ENCODE measurements at places on chromosomes 4 and X.

DNA sequence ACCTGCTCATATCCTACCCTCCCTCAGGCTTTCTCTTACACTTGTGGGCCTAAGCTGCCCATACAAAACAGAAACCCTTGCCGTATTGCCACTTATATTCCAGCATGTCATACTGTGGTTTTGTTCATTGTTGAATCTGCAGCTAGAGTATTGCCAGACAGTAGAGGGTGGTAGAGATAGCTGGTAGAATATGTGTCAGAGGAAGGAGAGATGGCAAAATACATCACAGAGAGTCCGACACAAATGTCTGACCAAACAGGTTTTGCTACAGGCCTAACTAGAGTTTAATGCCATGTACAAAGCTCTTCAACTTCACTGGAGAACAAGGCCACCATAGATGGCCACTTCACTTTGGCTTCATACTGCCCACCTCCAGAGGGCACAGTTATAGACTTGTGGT, 160.1 kb downstream of the EFHC2 start:
- DNase-seq: no peak

GRCh38 chr4:37760840-37761239, 65.6 kb upstream of the PGM2 start:
- DNase-seq: no peak

- DNase-seq: no peak
Measured at GRCh38 chrX:20521222-20521621, 254.5 kb upstream of the RPS6KA3 start.

DNA sequence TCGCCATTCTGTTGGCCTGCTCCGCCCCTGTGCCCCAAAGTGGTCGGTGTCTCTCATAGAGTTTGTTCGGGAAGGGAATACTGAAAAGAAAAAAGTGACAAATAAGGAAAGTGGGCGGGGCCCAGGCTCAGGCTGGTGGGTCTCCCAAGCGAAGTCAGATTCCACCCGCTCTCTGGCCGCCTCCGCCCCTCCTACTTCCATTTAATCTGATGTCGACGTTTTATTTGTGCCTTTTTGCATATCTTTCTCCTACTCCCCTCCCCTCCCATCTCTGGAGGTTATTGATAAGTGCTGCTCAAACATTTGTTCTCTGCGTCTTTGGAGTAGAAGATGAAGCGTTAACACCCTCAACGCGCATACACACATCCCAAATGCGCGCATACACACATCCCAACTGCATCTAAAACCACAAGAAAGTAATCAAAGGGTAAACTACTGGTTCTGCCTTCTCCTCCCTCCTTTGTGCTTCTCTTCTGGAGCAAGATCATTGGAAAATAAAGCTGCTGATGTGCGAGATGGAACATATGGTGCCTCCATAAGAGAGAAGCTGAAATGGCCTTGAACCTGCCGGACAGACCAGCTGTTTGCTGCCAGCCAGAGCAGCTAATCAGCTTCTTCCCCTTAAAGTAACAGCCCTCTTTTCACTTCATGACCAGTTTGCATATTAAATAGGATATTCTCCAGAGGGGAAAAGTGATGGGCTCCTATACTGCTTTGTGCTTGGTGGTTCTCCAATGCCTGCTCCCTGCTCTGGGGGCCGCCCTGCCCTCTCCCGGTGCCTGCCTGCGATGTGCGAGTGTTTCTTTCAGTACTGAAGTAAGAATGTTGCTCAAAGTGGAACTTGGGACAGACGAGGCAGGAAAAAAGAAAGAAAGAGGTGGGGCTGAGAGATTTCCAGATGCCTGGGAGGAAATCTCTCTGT, 3.1 kb downstream of the MAMLD1 start:
- peak; percentile 70 for DNase-seq
